ENCODE measurements at places on chromosomes 12 and 14.

DNA sequence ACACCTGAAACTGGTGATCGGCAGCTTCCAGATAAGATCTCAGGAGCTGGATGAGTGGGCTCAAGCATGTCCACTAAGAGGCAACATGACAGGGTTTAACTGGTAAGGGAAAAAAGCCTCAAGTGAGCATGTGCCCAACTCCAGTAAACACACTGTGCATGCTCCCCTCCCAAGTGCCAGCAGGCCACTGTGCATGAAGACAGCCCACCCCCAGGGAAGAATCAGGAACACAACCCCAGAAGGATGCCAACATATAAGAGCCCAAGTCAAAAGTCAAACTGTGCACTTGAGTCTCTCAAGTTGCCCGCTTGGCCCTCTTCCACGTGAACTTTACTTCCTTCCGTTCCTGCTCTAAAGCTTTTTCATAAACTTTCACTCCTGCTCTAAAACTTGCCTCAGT is 311.3 kb upstream of the PRKD1 start:
- DNase-seq = no peak

DNA sequence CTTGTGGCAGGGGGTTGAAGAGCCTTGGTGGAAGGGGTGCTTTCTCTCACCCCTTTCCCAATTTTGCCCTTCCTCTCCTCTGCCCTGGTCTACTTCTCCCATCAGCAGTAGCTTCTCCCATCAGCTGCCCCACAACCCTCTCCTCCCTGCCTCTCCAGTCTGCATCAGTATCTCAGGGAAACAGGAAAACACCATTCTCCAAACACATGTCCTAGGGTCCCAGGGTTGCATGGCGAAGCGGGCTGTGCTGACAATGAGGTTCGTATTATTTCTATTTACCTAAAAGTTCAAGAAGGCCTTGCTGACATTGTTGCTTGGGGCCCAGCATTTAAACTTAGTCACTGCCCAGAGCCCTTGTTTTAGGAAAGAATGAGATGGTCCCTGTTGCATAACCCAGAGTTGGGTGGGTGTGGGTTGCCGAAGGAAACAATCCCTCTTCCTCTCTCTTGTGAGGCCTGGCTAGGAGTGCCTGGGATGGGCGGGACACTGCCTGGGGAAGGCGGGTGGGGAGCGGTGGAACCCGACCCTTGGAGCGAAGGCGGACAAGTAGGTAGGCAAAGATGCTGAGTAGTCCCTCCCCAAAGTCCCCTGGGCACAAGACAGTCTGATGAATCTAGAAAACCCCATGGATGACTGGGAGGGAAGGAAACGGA is 1.3 kb upstream of the IGFBP6 start:
- no peak for DNase-seq

- no peak for DNase-seq
Measured at GRCh38 chr12:6631549-6631961, 4.2 kb downstream of the LPAR5 start.

DNA sequence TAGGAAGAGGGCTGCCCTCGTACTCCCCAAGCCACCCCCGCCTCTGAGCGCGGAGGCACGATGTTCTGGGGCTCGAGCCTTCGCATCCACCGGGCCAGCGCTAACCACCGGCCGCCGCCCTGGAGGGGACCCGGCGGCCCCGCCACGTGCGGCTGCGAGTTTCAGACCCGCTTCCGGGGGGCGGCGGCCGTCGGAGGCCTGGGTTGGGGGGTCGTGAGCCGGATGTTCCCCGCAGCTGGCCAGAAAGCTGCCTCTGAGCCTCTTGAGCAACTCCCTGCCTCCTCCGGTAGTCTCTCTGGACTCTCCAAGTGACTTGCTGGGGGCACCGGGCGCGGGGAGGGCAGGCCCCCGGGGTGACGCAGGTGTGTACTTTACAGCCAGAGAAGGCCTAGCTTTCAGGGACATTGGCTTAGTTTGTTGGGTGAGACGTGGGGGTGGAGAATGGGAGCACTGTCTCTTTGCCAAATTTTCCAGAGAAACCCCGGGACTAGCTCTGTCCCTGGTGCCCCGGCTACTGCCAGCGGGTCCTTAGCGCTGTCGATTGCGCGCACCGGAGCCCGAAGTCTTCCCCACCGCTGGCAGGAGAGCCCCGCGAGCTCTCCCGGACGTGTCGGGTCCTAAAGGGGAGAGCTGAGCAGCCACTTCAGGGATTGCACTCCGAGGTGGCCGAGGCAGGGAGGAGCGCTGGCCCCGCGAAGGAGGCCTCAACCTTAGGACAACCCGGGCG is 15.6 kb downstream of the OTX2 start:
- no peak for DNase-seq

DNA sequence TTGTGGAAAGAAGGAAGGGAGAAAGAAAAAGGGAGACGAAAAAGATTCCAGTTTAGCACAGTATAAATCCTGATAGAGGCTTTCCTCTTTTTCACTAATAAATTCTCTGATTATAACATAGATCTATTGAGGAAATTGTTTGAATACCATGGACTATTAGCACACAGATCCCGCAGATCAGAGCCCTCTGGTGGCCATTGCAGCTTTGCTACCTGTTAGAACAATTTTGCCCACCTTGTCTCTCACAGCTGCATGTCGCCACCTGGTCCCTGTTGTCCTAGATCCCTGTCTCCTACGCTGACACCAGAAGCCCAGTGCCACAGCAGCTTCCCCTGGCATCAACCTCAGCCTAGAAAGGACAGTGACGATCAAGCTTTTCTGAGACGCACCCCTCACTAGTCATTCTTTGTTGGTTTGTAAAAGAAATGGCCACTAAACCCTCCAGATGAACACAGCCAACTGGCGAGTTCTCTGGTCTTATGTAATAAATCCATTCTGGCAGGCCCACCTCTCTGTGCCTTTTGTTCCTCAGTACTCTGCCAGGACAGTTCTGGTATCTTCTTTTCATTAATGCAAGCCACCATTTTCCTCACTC is 9.9 kb downstream of the GPHB5 start:
- no peak for DNase-seq

GRCh38 chr12:3222979-3223378 is 145.8 kb downstream of the TSPAN9 start:
- DNase-seq = no peak

- no peak for DNase-seq
Measured at GRCh38 chr14:101707863-101708620, 53.5 kb upstream of the PPP2R5C start.

- no peak for DNase-seq
Measured at GRCh38 chr14:43418324-43418723, 1088.8 kb downstream of the FSCB start.

DNA sequence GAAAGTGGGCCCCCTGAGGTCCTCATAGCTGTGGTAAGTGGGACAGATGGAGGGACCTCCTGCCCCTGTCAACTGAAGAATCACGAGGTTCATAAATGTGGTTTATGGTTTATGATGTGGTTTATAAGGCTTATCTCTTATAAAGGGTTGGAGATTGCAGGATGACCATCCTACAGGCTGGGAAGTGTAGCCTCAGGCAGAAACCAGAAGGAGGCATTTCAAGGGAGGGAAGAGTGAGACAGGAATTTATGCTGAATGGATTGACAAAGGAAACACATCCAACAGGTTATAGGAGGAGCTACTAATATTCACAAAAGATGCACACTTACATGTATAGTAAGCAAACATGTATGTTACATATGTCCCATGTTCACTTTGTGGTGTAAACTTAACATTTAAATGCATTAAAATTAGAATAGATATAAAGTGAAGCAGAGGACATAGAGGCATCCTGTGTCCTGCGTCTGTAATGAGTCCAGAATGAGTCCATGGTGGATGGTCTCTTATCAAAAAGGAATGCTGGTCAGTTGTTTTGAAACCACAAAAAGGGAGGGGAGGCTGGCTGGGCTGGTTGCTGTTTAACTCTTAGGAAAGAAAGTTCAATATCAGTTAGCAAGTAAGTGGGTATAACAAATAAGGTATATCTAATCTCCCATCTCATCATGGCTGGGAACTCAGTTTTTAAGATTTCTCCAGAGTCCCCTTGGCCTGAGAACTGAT is 149.0 kb upstream of the RMST start:
- DNase-seq = no peak

- DNase-seq = peak; percentile 28
Measured at GRCh38 chr14:89365061-89365801, 51.8 kb downstream of the FOXN3 start.
